ENCODE measurements at places on chromosomes 7 and 10.

- DNase-seq = no peak
Measured at GRCh38 chr10:51302316-51302715, 228.0 kb downstream of the PRKG1 start.

DNA sequence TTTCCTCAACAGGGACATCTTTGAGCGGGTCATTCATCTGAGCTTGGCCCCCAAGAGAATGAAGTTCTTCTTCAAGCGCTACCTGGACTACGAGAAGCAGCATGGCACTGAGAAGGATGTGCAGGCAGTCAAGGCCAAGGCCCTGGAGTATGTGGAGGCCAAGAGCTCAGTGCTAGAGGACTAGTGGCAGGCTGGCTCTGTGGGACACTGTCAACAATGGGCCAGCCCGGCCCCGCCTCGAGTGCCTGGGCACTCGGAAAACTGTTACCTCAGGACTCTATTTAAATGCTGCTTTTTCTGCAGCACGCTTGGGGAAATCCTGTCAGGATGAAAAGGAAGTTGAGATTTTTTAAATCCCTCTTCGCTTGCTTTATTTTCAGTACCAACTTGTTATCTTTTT is 6.8 kb downstream of the CALHM2 start:
- DNase-seq = no peak

DNA sequence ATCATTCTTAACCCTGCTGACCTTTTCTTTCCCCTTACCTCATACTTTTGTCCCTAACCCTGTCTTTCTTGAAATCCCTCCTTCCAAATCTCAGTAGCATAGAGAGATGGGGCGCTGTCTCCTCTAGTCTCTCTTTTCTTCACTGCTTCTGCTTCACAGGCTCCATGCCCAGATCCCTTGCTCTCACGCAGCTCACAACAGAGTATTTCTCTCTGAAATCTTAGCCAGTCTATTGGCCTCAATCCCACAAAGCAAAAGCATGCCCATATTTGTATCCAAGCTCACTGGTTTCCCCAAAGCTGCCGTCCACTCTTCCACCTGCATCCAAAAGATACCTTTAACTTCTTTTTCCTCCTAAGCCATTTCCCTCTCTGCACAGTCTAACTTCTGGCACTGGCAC is 526.8 kb downstream of the PLXDC2 start:
- no peak for DNase-seq

- DNase-seq = no peak
Measured at GRCh38 chr7:24751484-24751883, 5.8 kb downstream of the GSDME start.

DNA sequence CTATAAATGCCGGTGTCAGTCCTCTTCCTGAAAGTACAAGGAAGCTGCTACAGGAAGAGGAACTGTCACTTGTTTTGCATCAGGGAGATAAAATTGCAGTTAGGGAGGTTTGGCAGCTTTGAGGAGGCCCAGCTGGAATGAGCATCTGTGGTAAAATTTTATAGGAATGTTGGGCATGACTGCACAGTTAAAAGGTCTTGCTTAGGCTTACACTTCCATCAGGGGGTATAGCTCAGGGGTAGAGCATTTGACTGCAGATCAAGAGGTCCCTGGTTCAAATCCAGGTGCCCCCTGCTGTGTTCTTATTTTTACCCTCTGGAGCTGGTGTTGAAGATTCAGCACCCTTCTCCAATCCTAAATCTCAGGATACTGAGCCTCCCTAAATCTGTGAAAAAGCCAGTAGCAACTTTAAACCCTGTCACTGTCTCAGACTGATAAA is 65.9 kb downstream of the ZNF467 start:
- no peak for DNase-seq

- DNase-seq = no peak
Measured at GRCh38 chr7:7408001-7408770, 127.5 kb downstream of the COL28A1 start.

DNA sequence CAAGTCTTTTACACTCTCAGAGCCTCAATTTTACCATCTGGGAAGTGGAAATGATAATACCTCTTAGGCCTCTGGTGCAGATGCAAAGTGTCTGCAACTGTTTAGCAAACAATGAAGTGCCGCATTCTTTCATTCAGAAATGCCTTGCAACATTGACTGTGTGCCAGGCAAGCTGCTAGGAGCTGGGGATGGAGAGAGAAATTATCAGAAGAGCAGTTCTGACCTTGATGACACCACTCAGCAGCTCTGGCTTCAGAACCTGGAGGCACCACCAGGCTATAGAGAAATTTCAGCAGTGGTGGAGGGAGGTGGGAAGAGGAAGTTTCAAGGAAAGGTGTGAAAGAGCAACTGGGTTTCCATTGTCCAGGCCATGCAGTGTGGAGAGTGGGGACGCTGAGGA is 78.1 kb upstream of the HABP2 start:
- DNase-seq = no peak

DNA sequence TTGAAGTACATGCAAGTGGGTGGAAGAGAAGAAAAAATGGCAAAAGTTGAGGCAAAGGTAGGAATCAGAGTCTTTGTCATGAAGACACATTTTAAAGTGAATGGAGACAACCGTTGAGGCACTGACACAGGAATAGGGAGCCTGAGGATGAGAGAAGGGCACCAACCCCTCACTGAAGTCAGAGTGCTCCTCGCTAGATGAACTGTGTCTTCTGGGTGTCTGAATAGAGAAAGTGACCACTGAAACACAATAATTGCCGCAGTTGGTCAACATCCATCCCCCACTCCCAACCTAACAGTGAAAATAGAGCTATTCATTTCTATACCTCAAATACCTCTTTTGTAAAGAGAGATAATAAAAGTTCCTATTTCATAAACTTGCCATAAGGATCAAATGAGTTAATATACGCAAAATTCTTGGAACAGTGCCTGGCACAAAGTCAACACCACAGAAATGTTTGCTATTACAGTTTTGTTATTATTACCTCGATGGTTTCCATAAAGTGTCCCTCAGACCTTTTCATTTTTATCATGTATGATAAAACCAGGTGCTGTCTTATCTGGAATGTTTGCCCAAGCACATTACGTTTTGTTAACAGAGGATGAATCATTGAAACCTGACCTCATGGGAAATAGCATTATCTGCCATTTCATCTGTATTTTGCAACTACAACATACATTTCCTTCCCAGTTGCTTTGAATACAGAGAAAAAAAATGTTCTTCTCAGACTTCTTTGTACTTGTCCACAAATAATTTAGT is 61.8 kb upstream of the SP4 start:
- no peak for DNase-seq

DNA sequence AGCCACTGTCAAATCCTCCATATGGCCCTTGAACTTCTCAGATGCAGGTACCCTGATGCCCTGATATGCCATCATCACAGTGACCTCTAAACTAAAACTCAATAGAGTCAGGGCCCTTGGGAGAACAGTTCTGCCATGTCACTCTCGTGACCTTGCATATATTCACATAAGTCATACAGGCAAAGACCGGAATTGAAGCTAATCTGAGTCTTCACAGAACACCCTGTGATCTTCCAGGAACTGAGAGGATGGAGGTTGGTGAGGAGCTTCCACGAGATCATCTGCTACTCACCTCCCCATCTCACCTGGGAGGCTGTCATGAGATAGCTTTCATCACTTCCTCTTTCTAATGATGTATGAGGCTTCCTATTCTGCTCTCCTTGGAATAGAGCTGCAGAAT is 228.7 kb upstream of the CCDC6 start:
- no peak for DNase-seq

GRCh38 chr10:46094931-46095750 is 49.1 kb upstream of the MSMB start:
- no peak for DNase-seq

GRCh38 chr10:67257427-67258144 is 331.8 kb downstream of the LRRTM3 start:
- DNase-seq = no peak

- no peak for DNase-seq
Measured at GRCh38 chr7:72337390-72338167, 74.6 kb downstream of the CALN1 start.

GRCh38 chr7:118418433-118418832 is 193.9 kb downstream of the ANKRD7 start:
- no peak for DNase-seq

DNA sequence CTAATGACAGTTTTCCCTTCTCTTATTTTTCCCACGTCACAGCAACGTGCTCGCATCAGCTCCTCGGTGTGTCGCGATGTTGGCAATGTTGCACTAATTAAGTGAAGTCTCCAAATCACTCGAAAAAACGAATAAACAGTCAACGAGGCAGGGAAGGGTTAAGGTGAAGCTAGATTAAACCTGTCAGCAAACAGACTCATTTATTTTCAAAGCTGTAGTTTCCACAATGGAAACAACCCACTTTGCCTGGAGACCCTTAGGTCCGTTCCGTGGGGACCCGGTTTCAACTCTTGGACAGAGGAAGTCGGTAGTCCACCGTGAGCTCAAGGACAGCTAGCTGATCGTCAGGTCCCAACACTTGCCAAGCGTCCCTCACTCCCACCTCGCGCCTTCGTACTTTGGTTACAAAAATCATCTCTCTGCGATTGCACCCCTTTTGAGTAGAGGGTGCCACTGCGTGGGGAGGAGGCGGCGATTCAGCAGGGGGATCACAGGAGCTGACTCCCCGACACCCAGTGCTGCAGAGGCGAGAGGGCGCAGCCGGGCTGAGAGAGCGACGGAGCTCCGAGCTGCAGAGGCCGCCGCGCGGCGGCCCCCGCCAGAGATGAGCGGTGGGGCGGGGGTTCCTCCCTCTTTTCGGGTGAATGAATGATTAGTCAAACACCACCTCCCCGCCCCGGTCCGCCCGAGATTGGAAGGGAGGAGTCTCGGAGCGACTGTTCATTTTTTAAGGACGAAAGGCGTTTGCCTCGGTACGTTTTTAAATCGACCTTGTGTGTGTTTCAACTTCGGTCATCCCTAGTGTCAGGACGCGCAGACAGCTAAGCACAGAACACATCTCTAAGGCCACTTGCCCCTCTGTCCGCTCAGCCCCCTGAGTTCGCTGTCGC is 1.3 kb upstream of the BMPER start:
- no peak for DNase-seq

GRCh38 chr7:28336806-28337205 is 75.5 kb upstream of the CREB5 start:
- DNase-seq = no peak

- no peak for DNase-seq
Measured at GRCh38 chr10:132432176-132432540, 35.2 kb downstream of the PWWP2B start.

GRCh38 chr7:121557034-121557892 is 161.2 kb upstream of the FAM3C start:
- DNase-seq = no peak

GRCh38 chr7:94510582-94511496 is 1.2 kb downstream of the CASD1 start:
- no peak for DNase-seq

GRCh38 chr10:99612167-99612831 is 7.9 kb downstream of the SLC25A28 start:
- DNase-seq = no peak

- DNase-seq = no peak
Measured at GRCh38 chr7:66894463-66895080, 26.5 kb upstream of the TMEM248 start.

DNA sequence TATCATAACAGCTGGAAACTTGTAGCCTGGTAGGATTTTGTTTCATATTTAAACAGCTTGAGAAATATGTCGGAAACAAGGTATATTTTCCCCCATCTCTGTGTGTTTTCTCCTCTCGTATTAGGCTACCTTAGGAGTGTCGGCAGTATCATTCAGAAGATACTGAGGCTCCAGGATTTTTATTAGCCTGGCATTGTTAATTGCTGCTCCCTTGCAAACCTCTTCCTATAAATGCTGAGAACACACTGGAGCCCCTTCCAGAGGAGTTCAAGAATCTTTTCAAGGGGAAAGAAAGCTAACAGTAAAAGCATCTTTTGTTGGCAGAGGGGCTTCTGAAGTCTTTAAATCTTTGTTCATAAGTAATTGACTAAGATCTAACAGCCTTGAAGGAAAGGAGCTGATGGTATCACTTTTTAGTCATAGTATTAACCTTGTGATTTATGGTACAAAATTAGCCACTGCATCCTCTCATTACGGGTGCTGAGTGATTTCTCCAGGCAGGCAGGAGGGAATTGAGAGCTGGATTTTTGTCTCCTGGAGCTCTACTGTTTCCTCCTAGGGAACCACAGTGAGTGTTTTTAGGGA is 998.7 kb downstream of the LRMDA start:
- no peak for DNase-seq

GRCh38 chr10:77608281-77608680 is 29.3 kb downstream of the KCNMA1 start:
- no peak for DNase-seq

DNA sequence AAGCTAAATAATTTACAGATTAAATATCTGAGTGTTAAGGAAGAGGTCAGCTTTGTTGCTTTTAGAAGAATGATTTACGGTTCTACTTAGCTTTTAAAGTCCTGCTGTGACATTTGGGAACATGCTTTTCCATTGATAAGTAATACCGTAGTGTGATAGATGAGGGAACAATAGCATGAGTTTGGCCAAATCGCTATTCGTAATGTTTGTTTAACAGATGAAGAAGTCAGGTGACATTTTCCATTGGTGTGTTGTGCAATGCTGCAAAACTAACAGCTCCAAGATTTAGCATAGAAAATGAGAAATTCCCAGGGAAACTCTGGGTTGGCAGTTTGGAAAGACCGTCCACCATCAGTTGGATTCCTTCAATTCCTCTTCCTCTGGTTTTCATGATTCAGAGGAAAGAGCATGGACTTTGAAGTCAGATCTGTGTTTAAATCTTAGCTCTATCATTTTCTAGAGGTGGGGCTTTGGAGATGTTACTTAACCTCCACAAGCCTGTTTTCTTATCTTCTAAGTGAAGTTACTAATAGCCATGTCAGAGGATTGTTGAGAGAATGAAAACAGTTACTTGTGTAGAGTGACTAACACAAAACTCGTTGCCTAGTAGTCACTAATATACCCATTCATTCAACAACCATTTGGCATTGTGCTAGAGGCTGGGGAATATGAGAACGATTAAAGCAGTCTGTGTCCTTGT is 140.4 kb upstream of the BMPER start:
- DNase-seq = no peak

DNA sequence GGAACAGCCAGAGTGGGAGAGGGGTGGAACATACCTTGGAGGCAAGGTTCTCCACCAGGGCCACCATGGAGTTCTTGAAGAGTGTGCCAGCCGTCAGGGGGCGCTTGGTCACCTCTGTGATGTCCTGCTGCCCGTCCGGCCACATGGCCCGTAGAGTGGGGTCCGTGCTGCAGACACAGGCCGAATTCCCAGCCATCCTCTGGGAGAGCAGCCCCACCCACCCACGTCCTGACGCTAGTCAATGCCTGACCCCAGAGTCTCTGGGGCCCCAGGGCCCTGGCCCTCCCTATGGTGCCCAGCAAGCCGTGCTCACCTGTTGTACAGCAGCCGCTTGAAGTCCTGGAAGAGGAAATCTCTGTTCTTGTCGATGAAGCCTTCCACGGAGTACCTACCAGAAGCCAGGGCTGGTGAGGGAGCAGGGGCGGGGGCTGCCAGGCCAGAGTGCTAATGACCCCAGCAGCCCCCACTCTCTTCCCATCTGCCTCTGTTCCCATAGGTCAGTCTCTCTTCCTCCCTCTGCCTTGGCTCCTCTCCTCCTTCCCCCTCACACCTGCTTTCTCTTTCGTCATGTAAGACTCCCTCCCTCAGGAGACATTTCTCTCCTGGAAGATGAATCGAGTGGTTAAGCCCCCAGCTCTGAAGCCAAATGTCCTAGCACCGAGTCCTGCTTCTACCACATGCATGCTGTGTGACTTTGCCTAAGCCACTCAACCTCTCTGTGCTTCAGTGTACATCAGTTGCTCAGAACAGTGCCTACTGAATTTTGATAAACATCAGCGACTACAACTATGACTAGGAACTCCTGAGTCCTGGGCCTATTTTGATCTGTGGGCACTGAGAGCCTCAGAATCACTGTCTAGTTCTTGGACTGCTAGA is 11.0 kb downstream of the MYO1G start:
- DNase-seq = no peak

All from activated naive CD8-positive, alpha-beta T cell treated with anti-CD3 and anti-CD28 coated beads, Interleukin-2, amount 50 U/mL, for 16 hours (primary cell).